ENCODE measurements at places on chromosomes 6 and 20. TPM values are rescaled to one million over a fixed set of nuclear protein-coding genes. Genes with fewer than 3 reads are reported as not detected.

DNA sequence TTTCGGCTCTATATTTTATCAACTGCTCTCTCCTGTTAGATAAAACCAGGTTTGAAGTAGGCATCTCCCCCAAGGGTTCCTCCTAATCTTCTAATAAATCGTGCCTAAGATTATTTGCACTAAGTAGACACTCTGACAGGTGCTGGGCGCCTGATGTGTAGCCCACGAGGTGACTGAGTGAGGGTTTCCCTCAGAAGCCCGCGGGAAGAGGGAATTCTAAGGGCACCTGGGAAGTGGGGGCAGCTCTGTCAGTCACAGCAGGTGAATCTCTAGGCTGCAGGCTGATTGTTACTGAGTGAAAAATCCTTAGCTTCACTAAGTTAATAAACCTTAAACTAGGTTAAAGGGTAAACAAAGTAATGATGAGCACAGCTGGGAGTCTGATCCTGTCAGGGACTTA lies 68.2 kb downstream of the PXDC1 start:
- no peak for DNase-seq

GRCh38 chr20:41362748-41363140 lies 3.9 kb downstream of the EMILIN3 start:
- no peak for DNase-seq

DNA sequence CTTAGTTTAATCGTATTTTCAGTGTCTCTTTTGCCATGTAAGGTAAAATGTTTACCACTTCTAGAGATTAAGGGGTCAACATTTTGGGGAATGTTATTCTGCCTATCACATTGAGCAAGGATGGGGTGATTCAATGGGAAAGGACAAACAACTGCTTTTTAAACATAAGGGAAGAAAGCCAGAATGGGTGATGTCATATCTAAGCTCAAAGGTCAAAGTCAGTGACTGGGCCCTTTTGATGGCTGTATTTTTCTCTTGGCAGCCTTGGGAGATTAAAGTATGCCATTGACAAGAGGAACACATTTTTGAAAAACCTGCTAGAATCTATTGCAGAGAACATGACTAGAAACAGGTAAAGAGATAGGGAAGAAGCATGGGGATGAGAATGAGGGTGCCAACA lies 477.3 kb upstream of the IRAK1BP1 start:
- no peak for DNase-seq

- no peak for DNase-seq
Observed at GRCh38 chr20:61980647-61981583, 84.8 kb downstream of the TAF4 start.

GRCh38 chr6:56807989-56808337 lies 146.9 kb upstream of the BEND6 start:
- no peak for DNase-seq

- peak; percentile 13 for DNase-seq
Observed at GRCh38 chr20:973785-974194, 28.3 kb downstream of the RSPO4 start.

DNA sequence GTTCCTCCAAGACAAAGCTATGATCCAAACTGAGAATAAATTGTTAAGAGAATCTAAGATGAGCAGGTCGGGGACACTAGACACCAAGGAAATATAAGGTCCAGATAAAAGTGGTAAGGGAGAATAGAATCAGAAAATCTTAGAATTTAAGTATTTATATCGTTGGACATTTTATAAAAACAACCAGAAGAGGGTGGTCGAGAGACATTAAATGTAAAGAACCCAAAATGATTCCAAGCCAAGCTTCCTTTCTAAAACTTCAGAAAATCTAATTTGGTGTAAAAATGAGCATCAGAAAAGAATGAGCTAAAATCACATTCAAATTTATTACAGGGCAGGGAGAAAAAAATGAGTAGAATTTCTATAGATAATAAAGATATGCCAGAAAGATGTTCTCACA lies 97.8 kb upstream of the OGFRL1 start:
- DNase-seq: peak; percentile 2

GRCh38 chr20:47546184-47547033 lies 44.7 kb downstream of the NCOA3 start:
- DNase-seq: no peak

DNA sequence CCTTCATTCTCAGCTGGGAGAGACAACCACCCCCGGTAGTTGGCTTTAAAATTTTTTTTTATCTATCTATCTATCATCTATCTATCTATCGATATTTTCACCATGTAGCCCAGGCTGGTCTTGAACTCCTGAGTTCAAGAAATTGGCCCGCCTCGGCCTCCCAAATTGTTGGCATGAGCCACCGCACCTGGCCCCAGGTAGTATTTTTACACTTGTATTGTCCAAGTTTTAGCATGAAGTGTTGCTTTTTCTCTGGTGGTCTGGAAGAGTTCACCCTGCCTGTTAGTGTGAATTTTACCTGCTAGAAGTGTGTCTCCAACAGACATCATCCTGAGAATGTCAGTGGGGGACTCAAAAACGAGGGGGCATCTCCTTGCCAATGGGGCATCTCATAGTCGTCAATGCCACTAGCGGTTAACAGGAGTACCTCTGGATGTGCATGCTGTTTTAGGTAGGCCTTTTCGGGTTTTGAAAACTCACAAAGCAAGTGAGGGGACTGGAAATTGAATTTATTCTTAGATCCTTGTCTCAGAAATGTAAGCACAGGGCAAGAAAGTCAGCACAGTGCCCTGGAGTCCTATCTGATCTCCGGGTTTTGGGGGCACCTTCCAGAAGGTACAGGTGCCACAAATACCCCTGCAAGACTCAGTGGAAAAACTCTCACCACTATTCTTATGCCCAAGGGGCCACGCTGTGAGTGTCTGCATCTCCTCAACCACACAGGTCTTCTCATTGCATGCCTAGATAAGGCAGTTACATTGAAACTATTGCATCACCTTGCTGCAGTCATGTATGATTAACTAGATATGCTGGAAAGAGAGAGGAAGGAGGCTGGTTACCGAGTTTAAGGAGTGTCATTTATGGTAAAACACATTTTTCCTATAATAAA lies 37.1 kb downstream of the TNFAIP3 start:
- DNase-seq: no peak

DNA sequence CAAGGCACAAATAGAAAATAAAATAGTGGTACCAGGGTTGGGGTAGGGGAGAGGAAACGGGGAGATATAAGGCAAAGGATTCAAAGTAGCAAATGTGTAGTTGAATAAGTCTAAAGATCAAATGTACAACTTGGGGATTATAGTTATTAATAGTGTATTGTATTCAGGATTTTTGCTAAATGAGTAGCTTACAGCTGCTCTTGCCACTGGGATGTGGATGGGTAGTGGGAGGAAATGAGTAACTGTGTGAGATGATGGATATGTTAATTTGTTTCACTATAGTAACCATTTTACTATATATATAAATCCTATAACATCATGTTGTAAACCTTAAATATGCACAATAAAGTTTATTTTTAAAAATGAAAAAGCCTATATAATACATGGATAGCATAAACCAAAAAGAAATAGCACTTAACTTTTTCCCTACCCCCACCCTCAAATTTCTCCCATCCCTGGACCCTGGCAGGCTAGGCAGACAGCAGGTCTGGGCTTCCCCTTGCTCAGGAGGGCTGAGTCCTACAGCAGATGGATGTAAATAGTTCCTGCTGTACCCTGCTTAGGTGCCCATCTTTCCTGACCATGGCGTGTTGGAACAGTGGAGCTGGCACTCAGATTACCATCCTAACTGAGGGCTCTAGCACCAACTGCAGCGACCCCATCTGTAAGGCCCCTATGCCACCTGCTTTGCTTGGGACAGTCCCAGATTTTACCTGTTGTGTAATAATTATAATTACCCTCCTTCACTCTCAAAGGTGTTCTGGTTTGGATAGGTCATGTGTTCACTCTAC lies 28.6 kb upstream of the PBOV1 start:
- DNase-seq: no peak

DNA sequence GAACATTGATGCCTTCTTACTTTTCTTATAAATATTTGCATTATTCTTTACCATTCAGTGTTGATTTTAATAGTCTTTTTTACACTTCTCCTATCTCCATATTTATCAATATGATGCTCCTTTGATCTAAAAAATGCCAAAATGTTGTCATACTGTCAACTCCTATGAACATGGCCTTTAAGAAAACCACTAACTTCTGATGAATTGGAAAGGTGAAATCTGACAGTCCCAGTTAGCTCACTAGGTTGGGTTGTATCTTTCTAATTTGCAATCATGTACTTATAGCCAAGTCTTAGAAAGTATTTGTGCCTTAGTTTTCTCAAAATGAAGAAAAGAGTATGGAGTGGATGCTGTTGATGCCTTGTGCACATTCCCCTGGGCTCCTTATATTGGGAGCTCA lies 75.4 kb upstream of the SPACA1 start:
- no peak for DNase-seq

DNA sequence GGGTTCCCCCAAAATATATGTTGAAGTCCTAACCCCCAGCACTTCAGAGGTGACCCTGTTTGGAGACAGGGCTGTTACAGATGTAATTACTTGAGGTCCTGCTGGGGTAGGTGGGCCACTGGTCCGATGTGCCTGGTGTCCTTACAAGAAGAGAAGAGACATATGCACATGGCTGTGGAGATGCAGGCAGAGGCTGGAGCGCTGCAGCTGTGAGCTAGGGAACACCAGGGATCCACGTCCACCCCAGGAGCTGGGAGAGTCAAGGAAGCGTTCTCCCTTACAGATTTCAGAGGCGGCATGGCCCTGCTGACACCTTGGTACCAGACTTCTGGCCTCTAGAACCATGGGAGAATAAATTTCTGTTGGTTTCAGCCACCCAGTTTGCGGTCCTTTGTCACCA lies 11.7 kb upstream of the SLC22A2 start:
- DNase-seq: no peak

- DNase-seq: no peak
Observed at GRCh38 chr20:58895448-58896180, 43.1 kb downstream of the GNAS start.

- no peak for DNase-seq
Observed at GRCh38 chr6:165767228-165767627, 104.2 kb upstream of the PDE10A start.

- DNase-seq: no peak
Observed at GRCh38 chr20:19783966-19784401, 25.9 kb downstream of the RIN2 start.

- no peak for DNase-seq
Observed at GRCh38 chr20:5658912-5659345, 91.3 kb upstream of the SHLD1 start.

- no peak for DNase-seq
Observed at GRCh38 chr6:153698001-153698400, 341.0 kb upstream of the OPRM1 start.

DNA sequence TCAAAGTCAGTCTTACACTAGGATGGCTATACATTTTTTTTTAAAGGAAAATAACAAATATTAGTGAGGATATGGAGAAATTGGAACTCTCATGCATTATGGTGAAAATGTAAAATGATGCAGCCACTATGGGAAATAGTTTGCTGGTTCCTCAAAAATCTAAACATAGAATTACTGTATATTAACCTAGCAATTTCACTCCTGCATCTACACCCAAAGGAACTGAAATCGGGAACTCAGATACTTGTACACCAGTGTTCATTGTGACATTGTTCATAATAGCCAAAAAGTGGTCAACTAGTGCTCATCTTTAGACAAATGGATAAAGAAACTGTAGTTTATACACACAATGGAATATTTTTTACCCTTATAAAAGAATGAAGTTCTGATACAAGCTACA lies 110.7 kb downstream of the UTRN start:
- no peak for DNase-seq

DNA sequence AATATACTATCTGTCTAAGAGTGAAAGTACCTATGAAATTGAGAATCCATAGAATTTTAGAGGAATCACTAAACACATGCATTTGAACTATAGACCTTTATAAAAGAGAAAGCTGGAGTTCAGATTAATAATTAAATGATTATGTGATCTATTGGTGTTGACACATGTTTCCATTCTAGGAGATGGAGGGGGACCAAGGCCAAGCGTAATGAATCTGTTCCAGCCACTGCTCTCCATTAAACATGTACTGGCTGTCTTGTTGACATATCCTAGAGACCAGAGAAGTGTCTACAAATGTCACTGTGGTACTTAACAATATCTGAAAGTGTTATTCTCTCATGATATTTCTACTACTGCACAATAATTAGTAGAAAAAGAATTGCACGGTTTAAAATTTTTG lies 432.4 kb downstream of the BMP2 start:
- DNase-seq: no peak

DNA sequence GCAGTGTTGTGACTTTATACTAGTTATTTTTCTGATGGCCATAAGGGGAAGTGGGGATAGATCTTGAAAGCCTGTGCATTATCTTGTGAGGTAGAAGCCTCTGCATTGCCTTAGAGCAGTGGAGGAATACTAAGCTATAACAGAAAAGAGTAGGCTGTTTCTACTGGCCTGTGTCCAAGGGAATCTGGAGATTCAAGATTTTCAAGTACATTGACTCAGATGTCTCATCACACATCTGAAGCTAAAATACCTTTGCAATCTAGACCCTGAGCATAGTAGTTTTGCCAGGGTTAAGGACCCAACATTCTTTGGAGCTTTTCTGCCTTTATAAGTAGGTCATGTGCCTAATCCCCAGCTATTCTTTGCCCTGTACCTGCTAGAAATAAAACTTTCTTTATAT lies 272.3 kb downstream of the TENT5A start:
- no peak for DNase-seq

- DNase-seq: no peak
Observed at GRCh38 chr6:145003145-145003544, 718.0 kb downstream of the UTRN start.

GRCh38 chr6:35402136-35402855 lies 49.8 kb upstream of the FANCE start:
- DNase-seq: no peak

DNA sequence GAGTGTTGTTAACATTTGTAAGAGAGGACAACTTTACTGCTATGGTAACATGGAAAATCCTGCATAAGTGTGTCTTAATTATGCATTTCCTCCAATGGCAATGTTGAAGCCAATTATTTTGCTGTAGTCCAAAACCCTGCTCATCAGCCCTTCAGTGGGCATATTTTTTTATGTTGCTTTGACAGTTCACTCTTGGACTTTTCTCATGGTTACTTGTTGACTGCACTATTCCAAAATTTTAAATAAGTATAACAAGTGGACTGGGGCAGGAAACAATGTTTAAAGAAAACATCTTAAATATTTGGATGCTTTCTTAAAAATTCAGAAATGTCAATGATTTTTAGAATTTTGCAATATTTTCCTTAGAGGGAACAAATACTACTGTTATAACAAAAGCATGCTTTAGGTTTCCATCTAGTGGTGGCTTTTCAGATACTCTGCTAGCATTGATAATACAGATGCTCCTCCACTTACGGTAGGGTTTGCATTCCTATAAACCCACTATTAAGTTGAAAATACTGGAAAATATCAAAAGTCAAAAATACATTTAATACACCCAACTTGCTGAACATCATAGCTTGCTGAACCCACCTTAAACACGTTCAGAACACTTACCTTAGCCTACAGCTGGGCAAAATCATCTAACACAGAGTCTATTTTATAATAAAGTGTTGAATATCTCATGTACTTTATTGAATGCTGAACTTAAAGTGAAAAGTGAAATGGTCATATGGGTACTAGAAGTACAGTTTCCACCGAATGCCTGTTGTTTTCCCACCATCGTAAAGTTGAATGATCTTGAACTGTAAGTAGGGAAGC lies 86.4 kb downstream of the ADGRG6 start:
- DNase-seq: peak; percentile 28

The SPATA25 gene
- 3.7 TPM for total RNA-seq

The SPATA2 gene
- total RNA-seq: 12.5 TPM

The CHMP4B gene
- 47.5 TPM for total RNA-seq

The OPRM1 gene
- not detected for total RNA-seq

The KCNQ2 gene
- total RNA-seq: 0.27 TPM

The TRAM2 gene
- 10.9 TPM for total RNA-seq

The PLAGL1 gene
- total RNA-seq: 11.2 TPM

Data from naive thymus-derived CD4-positive, alpha-beta T cell (primary cell).